H1 (cell line): ENCODE measurements at places on chromosomes 16 and 17.

DNA sequence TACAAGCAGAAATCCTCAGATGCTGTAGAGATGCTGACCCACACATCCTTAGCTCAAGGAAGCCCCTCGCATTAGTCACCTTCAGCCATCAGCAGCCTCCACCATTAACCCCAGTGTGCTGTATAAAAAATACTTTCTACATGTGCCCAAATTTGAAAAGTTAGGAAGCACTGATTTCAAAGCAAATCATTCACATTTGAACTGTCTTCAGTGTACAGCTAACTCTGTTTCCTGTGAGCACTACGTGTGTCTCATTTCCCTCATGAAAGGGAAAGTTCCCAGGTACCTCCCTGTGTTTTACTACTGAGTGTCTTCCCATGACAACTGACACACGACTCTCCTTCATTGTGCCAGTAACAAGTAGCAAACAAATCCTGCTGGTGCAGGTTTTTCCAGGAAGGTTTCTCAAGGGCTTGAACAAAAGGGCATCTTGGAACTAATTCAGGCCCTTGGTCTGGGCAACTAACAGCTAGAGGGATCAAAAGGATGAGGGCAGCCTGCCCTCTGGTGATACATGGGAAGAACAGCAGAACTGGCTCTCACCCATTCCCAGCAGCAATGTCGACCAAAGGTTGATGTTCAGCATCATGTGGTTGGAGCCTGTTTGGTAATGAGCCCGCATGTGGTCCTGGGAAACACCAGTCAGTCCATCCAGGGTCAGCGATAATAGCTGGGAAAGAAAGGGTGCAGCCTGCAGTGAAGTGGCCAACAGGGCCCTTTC lies 4.0 kb downstream of the SLC35B1 start:
- DNase-seq: no peak

- DNase-seq: no peak
Observed at GRCh38 chr17:67194134-67194533, 50.9 kb downstream of the HELZ start.

DNA sequence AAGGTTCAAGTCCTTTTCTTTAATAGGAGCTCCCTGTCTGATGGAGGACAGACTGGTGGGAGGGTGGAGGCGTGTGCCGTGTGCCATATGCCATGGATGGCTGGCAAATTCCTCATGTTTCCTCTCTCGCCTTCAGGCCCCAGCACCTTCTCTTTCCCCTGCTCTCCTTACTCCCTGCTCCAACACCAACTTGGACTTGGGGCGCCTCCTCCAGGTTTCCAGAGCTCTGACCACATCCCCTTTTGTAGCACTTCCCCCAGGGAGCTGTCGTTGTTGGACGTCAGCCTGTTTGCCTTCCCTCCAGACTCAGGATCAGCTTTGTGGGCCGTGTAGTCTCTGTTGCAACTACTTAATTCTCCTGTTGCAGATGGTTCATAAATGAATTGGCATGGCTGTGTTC lies 30.7 kb downstream of the TMC7 start:
- DNase-seq: no peak

GRCh38 chr17:21457051-21458026 lies 81.2 kb downstream of the KCNJ12 start:
- peak; percentile 99 for DNase-seq

DNA sequence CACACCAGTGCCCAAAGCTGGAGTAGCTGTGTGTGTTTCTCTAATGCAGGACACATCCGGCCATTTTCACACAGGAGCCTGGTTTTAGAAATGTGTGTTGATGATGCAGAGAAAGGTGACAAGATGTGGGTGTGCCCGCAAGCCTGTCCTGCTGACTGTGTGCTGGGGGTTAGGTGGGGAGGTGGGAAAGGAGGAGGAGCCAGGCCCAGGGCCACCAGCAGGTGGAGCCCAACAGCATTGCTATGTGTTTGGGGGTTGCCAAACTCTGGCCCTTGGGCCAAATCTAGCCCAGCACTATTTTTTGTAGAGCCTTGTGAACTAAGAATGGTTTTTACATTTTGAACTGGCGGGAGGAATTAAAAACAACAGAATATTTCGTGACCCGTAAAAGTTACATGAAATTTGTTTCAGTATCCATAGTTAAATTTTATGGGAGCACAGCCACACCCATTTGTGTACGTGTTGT lies 61.7 kb upstream of the LGALS9 start:
- peak; percentile 81 for DNase-seq

- no peak for DNase-seq
Observed at GRCh38 chr16:48256579-48257177, 9.3 kb upstream of the ABCC11 start.

DNA sequence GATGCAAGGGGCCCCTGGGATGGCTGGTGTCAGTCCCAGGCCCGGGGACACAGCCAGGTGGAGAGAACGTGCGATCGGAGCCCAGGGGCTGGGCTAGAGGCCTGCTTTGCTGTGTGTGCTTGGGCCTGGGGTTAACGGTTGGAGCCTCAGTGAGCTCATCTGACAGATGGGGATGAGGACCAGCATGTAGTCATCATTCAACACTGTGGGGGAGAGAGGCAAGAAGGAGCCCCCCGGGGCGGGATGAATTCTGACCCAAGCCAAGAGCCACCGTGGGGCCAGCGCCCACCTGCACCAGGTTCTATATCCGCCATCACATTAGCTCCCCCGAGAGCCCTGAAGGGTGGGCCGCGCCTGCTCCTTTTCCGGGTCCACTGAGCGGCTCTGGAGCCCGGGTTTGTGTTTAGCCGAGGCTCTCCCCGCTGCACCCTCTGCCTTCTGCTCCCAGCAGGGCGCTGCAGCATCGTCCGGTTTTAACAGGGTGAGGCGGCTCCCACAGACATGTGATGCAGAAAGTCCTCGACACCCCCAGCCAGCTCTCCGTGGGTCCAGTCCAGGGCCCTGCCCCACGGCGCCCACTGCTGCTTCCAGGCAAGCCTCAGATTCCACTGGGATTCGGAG lies 365.7 kb downstream of the SEC14L1 start:
- DNase-seq: no peak

GRCh38 chr17:75834279-75834920 lies 9.8 kb downstream of the UNC13D start:
- no peak for DNase-seq

- DNase-seq: peak; percentile 49
Observed at GRCh38 chr16:56450275-56450985, 702 bp downstream of the NUDT21 start.

DNA sequence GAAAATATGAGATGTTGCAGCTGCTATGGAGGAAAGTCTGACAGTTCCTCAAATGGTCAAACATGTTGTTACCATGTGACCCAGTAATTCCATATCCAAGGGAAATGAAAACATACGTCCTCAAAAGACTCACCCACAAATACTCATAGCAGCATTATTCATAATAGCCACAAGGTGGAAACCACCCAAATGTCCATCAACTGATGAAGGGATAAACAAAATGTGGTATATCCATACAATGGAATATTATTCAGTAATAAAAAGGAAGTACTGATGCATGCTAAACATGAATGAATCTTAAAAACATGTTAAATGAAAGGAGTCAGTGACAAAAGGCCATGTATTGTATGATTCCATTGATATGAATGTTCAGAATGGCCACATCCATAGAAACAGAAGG lies 140.2 kb downstream of the PITPNC1 start:
- no peak for DNase-seq

GRCh38 chr16:61371881-61372280 lies 664.4 kb downstream of the CDH8 start:
- no peak for DNase-seq

DNA sequence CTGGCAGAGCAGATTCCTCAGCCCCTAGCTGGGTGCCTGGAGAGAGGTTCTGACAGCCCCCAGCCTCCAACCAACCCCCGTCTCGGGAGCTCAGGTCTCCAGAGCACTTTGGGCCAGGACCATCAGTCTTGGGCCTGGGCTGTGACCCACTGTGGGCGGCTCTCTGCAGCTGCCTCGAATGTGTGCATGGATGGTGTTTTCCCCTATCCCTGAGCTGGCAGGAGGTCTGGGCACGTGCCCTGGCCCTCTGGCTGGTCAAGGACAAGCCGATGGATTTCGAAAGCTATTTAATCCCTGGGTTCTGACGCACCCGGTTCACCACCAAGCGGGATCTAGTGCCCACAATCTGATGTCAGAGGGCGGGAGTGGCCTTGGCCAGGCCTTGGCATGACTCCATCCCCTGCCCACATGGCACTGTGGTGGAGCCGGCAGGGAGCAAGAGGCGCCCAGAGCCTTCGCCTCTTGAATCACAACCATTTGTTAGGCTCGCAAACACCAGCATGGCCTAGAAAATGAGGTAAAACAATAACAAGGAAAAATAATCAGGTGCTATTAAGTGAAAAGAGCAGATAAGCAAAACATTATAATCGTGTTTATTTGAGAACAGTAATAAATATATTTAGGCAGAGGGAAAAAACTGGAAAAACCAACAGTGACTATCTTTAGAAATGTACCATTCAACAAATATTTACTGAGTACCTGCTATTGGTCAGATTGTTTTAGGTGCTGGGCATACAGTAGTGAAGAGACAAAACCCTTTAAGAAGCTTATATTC lies 69.3 kb upstream of the TOB1 start:
- no peak for DNase-seq

DNA sequence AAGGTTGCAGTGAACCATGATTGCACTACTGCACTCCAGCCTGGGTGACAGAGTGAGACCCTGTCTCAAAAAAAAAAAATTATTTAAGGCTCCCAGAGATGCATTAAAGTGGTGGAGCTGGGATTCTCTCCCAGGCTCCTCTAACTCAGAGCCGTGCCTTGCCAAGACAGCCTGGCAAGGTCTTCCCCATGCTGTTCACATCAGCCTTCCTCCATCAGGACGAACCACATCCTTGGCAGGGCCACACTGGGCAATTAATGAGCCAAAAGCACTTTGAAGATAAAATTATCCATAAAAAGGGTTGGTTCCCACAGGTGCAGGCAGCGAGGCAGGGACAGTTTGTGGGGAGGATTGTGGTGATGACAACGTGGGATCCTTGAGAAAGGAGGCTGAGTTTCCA lies 19.8 kb upstream of the BBS2 start:
- DNase-seq: no peak

DNA sequence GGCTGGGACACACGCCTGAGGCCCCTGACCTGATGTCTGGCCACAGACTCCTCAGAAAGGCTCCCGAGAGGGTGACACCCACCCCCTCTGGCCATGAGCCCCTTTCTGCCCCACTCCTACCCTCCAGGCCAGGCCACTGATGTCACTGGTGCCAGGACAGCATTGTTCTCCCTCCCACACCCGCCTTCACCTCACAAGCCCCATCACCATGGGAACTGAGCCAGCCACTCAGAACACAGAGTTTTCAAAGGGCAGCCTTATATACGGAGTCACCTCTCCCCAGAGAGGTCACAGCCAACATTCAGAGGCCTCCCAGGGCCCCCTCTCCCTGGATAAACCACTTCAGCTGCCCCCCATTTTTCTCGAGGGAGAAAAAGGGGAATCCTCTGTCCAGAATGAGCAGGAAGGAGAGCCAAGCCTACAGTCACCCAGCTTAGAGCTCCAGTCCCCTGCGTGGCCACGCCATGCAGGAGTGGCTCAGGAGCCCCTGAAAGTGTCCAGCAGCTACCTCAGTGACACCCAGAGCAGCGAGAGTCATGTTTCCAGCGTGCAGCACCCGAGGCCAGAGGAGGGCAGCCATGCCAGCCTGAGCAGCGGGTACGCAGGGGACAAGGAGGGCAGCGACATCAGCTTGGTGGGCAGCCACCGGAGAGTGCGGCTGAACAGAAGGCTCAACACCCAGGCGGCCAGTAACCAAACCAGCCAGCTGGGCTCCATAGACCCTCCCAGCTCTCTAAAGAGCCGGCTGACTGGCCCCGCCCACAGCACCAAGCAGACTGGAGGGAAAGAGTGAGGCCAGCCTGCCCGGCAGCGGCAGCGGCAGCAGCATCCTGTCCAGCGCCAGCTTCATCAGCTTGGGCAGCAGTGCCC lies at the start of gene C16orf82:
TSS of gene C16orf82 (plus strand) at position 260 of the 870 bp plus-strand sequence.
- DNase-seq: peak; percentile 63

GRCh38 chr17:61251939-61252865 lies 147.4 kb upstream of the TBX2 start:
- DNase-seq: no peak

DNA sequence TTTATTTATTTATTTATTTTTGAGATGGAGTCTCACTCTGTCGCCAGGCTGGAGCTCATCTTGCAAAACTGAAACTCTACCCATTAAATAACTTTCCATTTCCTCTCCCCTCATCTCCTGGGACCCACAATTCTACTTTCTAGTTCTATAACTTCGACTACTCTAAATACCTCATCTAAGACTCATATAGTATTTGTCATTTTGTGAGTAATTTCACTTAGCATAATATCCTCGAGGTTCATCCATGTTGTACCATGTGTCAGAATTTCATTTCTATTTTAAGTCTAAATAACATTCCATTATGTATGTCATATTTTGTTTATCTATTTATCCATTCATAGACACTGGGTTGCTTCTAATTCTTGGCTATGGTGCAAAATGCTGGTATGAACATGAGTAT lies 5.1 kb upstream of the NT5M start:
- DNase-seq: no peak

DNA sequence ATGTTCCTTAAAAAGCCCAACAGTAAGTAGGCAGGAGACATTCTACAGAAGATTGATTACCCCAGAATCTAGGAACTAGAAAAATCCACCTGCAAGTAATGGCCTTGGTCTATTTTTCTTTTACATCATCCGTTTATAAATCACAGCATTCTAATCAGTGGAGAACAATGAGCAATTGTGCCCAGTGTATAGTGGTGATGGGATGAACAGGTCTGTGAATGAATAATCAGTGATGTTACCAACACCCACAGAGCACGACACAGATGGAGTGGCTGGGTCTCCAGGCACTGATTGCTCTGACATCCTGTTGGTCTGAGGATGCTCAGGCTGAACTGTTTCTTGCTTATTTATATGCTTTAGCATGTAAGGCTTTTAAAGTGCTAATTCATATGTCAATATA lies 1251.2 kb upstream of the CDH8 start:
- DNase-seq: no peak

DNA sequence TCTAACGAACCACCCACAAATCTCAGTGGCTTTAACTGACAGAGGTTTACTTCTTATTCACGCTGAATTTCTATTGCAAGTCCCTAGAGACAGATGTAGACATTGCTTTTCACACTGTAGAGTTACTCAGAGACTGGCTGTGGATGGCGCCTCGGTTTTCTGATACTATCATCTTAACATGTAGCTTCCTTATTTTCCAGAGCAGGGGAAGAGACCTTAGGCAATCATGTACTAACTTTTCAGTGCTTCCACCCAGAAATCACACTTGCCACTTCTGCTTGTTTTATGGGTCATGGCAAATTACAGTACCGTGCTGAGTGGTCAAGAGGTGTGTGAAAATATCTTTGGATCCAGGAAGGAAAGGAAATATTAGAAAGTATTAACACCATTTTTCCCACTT lies 65.4 kb downstream of the MAF start:
- DNase-seq: no peak

DNA sequence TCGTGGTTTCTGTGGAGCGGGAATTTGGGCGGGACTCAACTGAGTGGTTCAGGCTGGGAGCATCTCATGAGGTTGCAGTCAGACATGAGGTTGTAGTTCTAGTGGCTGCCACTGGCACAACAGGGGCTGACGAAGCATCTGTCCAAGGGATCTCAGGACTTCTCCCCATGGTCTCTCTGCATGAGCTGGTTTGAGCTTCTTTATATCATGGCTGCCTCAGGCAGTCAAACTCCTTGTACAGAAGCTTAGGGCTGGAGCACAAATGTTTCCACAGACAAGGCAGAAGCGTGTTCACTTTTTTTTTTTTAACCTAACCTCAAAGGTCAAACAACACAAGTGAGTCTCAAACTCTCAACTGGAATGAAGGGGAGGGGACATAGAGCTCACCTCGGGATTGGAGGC lies 243.3 kb downstream of the MSI2 start:
- DNase-seq: no peak
